HepG2 (cell line): ENCODE measurements at places on chromosomes 4 and X. TPM values are rescaled to one million over a fixed set of nuclear protein-coding genes. Genes with fewer than 3 reads are reported as not detected.

- no peak for DNase-seq
Measured at GRCh38 chr4:148893095-148893494, 450.9 kb upstream of the NR3C2 start.

DNA sequence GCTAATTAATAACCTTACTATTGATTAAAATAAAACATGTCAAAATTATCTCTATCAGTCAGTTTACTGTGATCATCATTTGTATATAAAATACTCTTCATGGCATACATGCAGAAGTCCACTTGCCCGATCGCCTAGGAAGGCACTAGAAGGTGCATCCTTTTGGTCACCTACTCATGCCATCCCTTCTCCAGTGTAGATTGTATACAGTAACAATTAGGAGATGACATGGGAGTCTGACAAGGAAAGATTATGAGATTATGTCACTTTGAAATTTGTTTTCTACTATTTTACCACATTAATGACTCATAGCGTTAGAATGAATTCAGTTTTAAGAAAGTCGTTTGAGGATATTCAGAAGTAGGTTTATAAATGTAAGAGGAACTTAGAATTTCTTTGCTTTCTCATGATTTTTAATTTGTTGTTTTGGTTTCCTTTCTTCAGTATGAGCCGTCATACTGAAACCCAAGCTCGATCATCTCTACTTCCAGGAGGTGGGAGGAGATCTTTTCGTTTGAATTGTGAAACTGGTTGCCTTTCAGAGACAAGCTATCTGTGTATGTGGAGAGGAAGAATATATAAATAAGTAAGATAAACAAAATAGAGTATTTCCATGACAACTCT lies 51.1 kb upstream of the UNC5C start:
- DNase-seq = no peak

DNA sequence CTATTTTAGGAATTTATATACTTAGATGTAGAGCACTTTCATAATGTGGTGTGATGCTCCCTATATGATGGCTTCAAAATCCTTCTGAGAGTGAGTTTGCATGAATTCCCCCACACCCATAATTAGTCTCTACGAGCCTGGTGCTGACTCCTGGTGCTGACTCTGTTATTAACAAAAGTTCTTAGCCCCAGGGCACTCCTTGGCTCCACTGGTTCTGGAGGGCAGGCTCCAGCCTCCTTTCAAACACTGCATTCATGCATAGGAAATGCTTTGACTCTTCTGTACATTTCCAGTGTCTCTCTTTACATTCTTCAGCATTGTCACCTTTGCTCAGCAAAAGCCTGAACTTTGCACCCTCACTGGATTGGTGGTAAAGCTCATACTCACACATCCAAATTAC lies 64.0 kb downstream of the LNX1 start:
- no peak for DNase-seq

- DNase-seq = no peak
Measured at GRCh38 chrX:102860235-102860634, 76.8 kb upstream of the RAB40AL start.

SASH3 gene
- polyA plus RNA-seq = 0.08 and 0.09 TPM in 2 replicates
